ENCODE measurements at places on chromosomes 11 and 22.
A peak's percentile ranks its signal among the peaks of the same experiment; 100 is the strongest.

GRCh38 chr11:106426696-106427095, 349.2 kb downstream of the AASDHPPT start:
- H3K27ac ChIP-seq: no peak overlapping the region
- H3K36me3 ChIP-seq: no peaks in the 10 kb centered on the region
- H3K4me1 ChIP-seq: no peaks in the 10 kb centered on the region
- no peaks in the 10 kb centered on the region for H3K27me3 ChIP-seq
- no peak overlapping the region for H3K4me3 ChIP-seq

DNA sequence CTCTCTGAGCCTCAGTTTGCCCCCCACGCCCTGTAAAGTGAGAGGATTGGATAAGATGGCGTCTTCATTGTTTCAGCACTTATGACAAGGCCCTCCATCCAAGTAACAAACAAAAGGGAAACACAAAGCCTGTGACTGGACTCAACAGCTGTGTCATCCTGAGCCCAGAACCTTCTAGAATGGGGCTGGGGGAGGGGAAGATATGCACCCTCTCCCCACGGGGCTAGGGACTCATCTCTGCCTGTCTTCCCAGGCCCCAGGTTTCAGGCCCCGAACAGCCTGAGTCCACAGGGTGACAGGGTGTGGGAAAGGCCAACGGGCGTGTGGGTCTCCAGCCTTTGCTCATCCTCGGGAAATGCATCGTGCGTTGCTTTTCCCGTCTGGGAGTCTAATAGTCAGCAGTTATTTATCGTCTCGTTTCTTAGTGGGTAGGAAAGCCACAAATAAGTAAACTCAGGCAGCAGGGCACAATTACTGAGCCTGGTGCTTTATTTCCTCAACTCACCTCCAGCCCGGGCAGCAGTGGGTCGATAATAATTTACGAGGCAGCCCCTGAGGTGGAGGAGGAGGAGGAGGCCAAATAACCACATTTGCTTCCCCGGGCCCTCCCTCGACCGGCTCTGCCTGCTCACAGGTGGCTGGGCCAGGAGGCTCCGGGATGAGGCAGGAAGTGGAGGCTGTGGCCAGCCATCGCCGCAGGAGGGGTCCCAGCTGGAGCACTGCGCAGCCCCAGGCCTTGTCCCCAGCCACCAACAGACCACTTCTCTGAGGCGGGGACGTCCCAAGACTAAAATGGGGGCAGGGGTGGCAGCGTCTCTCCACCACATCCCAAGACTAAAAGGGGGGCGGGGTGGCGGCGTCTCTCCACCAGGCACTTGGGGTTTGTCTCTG, 54.4 kb downstream of the FLRT1 start:
- no peaks in the 10 kb centered on the region for H3K4me1 ChIP-seq
- no peak overlapping the region for H3K27ac ChIP-seq
- no peaks in the 10 kb centered on the region for H3K36me3 ChIP-seq
- H3K27me3 ChIP-seq: no peaks in the 10 kb centered on the region
- DNase-seq: no peak

- H3K27ac ChIP-seq: peak overlapping the region; percentile 38
- H3K27me3 ChIP-seq: no peaks in the 10 kb centered on the region
- peak; percentile 22 for DNase-seq
- H3K36me3 ChIP-seq: no peaks in the 10 kb centered on the region
- peaks cover 38% of the 10 kb centered on the region for H3K4me1 ChIP-seq
- peak overlapping the region; percentile 84 for H3K4me3 ChIP-seq
Measured at GRCh38 chr22:19853879-19854777, 546 bp downstream of the GNB1L start.

- no peak for DNase-seq
- no peaks in the 10 kb centered on the region for H3K4me1 ChIP-seq
- H3K36me3 ChIP-seq: no peaks in the 10 kb centered on the region
- no peak overlapping the region for H3K4me3 ChIP-seq
- H3K27ac ChIP-seq: no peak overlapping the region
- H3K27me3 ChIP-seq: no peaks in the 10 kb centered on the region
Measured at GRCh38 chr11:110077346-110077745, 15.8 kb upstream of the ZC3H12C start.

- no peaks in the 10 kb centered on the region for H3K4me1 ChIP-seq
- no peaks in the 10 kb centered on the region for H3K36me3 ChIP-seq
- no peak for DNase-seq
- H3K27me3 ChIP-seq: 0 out of 2 replicates have a peak, but pooled peaks cover under 1% of the 10 kb centered on the region
Measured at GRCh38 chr11:8025816-8026215, 38.7 kb downstream of the EIF3F start.

GRCh38 chr11:63508009-63508408, 2.1 kb downstream of the LGALS12 start:
- peak; percentile 37 for DNase-seq
- no peaks in the 10 kb centered on the region for H3K36me3 ChIP-seq
- H3K27me3 ChIP-seq: no peaks in the 10 kb centered on the region
- no peaks in the 10 kb centered on the region for H3K4me1 ChIP-seq
- H3K4me3 ChIP-seq: no peak overlapping the region

GRCh38 chr11:6251990-6252473, 7.6 kb upstream of the CCKBR start:
- no peak overlapping the region for H3K27ac ChIP-seq
- no peaks in the 10 kb centered on the region for H3K4me1 ChIP-seq
- H3K27me3 ChIP-seq: no peaks in the 10 kb centered on the region

- DNase-seq: no peak
- H3K4me1 ChIP-seq: no peaks in the 10 kb centered on the region
- no peak overlapping the region for H3K27ac ChIP-seq
Measured at GRCh38 chr11:68982134-68982533, 1.3 kb upstream of the MRGPRD start.

- no peak overlapping the region for H3K27ac ChIP-seq
- H3K4me1 ChIP-seq: no peaks in the 10 kb centered on the region
- H3K36me3 ChIP-seq: no peaks in the 10 kb centered on the region
- H3K4me3 ChIP-seq: no peak overlapping the region
- no peak for DNase-seq
Measured at GRCh38 chr11:78929207-78929905, 354.7 kb upstream of the NARS2 start.

DNA sequence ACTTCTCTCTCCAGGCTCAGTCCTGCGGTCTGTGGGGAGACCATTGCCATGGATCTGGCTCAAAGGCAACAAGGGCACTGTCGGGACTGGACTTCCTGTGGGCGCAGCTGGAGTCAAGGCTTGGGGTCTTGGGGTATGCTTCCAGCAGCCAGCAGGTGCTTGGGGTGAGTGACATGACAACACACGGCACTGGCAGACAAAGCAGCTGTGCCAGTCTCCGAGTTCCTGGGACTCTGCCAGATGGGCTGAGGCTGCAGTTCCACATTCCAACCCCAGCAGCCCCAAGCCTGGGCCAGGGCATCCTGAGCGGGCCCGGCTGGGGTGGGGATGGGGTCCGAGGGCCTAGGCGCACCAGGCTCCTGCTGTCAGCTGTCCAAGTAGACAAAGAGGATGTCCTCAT, 12.3 kb downstream of the GUCD1 start:
- H3K4me3 ChIP-seq: no peak overlapping the region
- no peaks in the 10 kb centered on the region for H3K27me3 ChIP-seq
- peaks cover 14% of the 10 kb centered on the region for H3K36me3 ChIP-seq
- H3K4me1 ChIP-seq: no peaks in the 10 kb centered on the region

DNA sequence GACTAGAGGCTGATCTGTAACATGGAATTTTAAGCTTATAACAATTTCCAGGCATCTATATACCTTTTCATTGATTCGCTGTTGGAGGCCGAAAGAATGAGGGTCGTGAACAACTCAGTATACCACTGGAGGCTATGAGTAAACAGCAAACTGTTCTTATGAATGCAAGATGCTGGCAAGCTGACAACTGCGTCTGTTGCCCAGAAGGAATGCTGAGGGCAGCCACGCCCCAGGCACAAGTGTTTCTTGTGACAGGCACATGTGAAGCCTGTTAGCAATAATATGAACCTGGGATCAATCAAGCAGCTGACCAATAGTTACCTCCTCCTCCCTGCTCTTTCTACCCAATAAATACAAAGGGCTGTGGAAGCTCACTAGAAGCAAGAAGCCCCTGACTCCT, 15.3 kb downstream of the RTCB start:
- DNase-seq: no peak
- H3K4me3 ChIP-seq: no peak overlapping the region
- H3K27me3 ChIP-seq: no peaks in the 10 kb centered on the region
- H3K4me1 ChIP-seq: peaks cover 23% of the 10 kb centered on the region
- H3K36me3 ChIP-seq: peaks cover 30% of the 10 kb centered on the region

GRCh38 chr11:76668362-76669155, 2.0 kb downstream of the LRRC32 start:
- no peaks in the 10 kb centered on the region for H3K36me3 ChIP-seq
- no peak overlapping the region for H3K4me3 ChIP-seq

- DNase-seq: no peak
- H3K4me3 ChIP-seq: no peak overlapping the region
- H3K36me3 ChIP-seq: no peaks in the 10 kb centered on the region
- no peaks in the 10 kb centered on the region for H3K27me3 ChIP-seq
Measured at GRCh38 chr11:107221748-107222285, 203.5 kb upstream of the GUCY1A2 start.

- DNase-seq: no peak
- no peaks in the 10 kb centered on the region for H3K27me3 ChIP-seq
- H3K36me3 ChIP-seq: no peaks in the 10 kb centered on the region
- H3K27ac ChIP-seq: no peak overlapping the region
Measured at GRCh38 chr11:76194872-76195668, 11.2 kb downstream of the WNT11 start.

- H3K4me3 ChIP-seq: no peak overlapping the region
- peaks cover 65% of the 10 kb centered on the region for H3K27me3 ChIP-seq
- H3K36me3 ChIP-seq: no peaks in the 10 kb centered on the region
- H3K4me1 ChIP-seq: peaks cover 19% of the 10 kb centered on the region
Measured at GRCh38 chr22:44338177-44338810, 25.5 kb upstream of the SHISAL1 start.

- H3K27me3 ChIP-seq: peaks cover 12% of the 10 kb centered on the region
- H3K36me3 ChIP-seq: no peaks in the 10 kb centered on the region
- H3K27ac ChIP-seq: no peak overlapping the region
- no peaks in the 10 kb centered on the region for H3K4me1 ChIP-seq
- DNase-seq: peak; percentile 78
Measured at GRCh38 chr11:76721755-76722677, 51.5 kb upstream of the LRRC32 start.

GRCh38 chr11:87366763-87367405, 329.1 kb downstream of the TMEM135 start:
- no peak for DNase-seq
- H3K4me3 ChIP-seq: no peak overlapping the region
- no peaks in the 10 kb centered on the region for H3K27me3 ChIP-seq
- H3K4me1 ChIP-seq: no peaks in the 10 kb centered on the region
- no peak overlapping the region for H3K27ac ChIP-seq

DNA sequence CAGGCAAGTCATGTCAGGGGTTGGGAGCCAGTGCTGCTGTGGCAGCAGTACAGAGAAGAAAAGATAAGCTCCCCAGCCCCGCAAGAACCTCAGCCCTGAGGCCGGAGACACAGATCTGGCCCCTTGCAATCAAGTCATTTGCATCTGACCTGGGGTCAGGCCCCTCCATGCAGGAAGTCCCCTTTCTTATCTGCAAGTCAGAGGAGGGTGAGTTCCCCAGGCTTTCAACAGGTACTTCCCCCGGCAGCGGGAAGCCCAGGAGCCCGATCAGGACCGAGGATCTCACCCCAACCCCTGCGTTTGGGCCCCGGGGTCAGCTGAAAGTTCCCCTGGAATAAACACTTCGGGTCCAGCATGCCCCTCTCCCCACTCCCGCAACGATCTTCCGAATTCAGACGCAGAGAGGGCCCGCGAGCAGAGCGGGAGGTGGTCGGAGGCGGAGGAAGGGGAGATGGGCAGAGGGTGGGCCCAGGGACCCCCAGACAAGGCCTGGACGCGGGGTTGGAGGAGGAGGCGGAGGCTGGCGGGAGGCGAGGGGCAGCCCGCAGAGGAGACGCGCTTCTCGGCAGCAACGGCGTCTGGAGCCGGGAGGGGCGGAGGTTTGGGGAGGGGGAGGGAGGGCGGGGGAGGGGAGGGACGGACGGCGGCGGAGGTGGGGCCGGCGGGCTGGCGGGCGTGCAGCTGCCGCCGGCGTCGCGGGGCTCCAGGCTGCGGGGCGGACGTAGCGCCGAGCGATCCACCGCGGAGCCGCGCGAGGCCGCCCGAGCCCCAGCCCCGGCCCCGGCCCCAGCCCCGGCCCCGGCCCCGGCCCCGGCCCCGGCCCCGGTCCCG, at the start of gene TSPAN18:
TSPAN18 (plus strand) TSS at position 680 of the 831 bp plus-strand sequence. CDS start 179,455 bp downstream, outside the sequence.
- H3K27me3 ChIP-seq: peaks cover 35% of the 10 kb centered on the region
- DNase-seq: peak; percentile 64
- no peaks in the 10 kb centered on the region for H3K36me3 ChIP-seq
- no peak within 1 kb of the TSS for H3K27ac ChIP-seq

DNA sequence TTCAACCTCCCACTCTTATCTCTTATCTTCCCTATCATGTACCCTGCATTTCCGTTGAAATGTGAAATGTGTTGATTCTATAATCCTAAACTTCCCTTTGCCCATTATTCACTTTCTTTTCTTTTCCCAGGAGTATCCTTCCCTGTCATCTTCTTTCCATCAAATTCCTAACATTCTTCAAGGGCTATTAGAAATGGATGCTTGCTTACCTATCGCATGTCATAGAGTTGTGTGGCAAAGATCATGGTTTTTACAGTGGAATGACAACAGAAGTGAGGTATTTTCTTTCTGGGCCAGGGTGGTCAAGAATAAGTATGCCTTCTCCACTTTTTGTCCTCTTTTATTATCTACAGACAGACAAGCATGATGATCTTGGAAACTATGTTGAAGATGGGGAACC, 124.4 kb upstream of the SLC5A12 start:
- no peak for DNase-seq
- no peak overlapping the region for H3K27ac ChIP-seq
- H3K36me3 ChIP-seq: no peaks in the 10 kb centered on the region
- no peaks in the 10 kb centered on the region for H3K4me1 ChIP-seq
- H3K4me3 ChIP-seq: no peak overlapping the region
- no peaks in the 10 kb centered on the region for H3K27me3 ChIP-seq

GRCh38 chr11:393219-394033, 583 bp upstream of the PKP3 start:
- DNase-seq: no peak
- peaks cover 63% of the 10 kb centered on the region for H3K27me3 ChIP-seq
- H3K4me3 ChIP-seq: no peak overlapping the region
- no peaks in the 10 kb centered on the region for H3K4me1 ChIP-seq
- no peak overlapping the region for H3K27ac ChIP-seq

DNA sequence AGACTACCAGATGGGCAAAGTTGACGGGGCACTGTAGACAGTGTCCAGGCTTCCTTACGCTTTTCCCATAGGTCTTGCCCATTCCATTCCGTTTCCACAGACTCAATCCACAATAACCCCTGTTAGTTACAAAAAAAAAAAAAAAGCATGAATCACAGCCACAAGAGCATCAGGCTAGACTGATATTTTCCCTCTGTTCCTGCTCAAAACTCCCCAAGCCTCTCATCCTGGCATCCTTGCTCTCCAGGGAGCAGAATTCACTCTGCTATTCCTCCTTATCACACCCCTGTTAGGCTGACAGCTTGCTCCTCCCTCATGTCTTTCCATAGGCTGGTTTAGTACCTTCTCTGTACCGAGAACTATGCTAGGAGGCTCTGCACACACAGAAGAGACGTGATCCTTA, 42.2 kb downstream of the TMEM123 start:
- no peak overlapping the region for H3K27ac ChIP-seq
- no peaks in the 10 kb centered on the region for H3K4me1 ChIP-seq
- H3K27me3 ChIP-seq: no peaks in the 10 kb centered on the region
- no peak for DNase-seq
- no peak overlapping the region for H3K4me3 ChIP-seq
